Psoas muscle (tissue), 8 donors: ENCODE measurements at places on chromosomes 11 and 22. TPM values are rescaled to one million over a fixed set of nuclear protein-coding genes. Genes with fewer than 3 reads are reported as not detected.

Gene OTOG
- not detected for polyA plus RNA-seq

Gene TRIM49D2
- not detected for polyA plus RNA-seq

Gene SYCE3
- not detected for polyA plus RNA-seq

Gene TRIM51
- polyA plus RNA-seq: not detected

Gene CHEK1
- polyA plus RNA-seq: 1.3 TPM
